Peyer's patch (tissue), 4 donors: ENCODE measurements at places on chromosomes 13 and 19.

DNA sequence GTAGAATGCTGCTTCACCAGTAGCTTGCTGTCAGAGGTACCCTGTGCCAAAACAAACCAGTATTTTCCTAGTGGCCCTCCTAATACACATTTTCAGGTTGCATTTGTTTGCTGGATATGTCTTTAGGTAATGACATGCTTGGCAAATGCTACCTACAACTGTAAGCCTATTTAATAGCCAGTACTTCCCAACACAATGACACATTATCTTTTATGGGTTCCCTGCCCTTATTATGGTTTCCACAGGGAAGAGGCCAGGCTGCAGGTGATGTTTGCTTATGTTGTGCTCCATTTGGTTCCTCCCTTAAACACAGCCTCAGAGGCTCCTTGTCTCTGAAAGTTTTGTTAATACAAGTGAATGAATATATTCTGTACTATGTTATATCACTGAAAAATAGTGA lies 24.7 kb downstream of the FRY start:
- no peak for DNase-seq

DNA sequence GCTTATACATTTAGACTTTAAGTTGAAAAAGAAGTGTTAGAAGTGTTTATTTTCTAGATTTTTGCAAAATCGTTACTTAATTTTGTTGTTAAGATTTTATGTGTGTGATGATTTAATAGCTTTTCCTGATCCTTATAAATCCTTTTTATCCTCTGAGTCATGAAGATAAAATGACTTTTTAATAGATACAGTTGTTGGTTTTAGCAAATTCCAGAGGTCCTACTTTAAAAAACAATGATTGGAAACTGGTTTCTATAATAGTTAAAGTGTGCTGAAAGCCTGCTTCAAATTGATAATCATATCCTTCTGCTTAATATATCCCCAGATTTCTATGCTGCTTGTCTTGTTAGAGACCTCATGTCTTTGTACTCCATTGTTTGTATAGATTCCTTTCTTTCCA lies 39.0 kb downstream of the RNASEH2B start:
- DNase-seq: no peak

- DNase-seq: no peak
Measured at GRCh38 chr19:48461651-48461981, 6.2 kb downstream of the KCNJ14 start.

DNA sequence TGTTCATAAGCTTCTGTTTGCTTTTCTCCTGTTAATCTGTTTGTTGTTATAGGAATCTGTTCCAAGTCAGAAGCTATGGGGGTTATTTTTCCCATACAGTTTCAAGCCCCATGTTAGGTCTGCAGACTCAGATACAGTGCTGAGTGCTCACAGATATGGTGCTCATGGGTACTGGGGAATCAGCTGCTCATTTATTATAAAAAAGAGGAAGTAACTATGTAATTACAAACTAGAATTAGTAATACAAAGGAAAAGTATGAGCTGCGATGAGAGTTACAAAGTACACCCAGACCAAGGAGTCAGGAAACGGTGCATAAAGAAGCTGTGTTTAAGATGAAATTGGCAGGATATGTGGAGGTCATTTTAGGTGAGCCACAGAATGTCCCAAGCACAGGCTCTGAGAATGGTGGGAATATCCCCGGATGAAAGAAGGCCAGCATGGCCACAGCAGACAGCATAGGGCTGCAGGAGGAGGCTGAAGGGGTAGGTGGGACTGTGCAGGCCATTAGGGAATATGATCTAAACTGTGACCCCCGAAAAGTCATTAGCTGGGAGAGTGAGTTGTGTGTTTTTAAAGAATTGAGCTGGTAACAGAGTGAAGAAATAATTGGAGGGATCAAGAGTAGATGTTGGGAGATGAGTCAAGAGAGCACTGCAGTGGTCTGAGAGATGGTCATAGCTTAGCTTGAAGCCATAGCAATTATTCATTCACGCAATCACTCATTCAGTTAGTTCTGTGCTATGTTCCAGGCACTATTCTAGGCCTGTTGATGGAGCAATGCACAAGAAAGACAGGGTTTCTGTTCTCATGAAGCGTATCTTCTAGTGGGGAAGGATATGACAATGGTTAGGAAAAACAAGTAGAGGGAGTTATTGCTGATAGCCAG lies 177.4 kb upstream of the UBL3 start:
- DNase-seq: no peak

GRCh38 chr13:95547531-95548167 lies 4.9 kb upstream of the CLDN10 start:
- DNase-seq: no peak

GRCh38 chr19:20333508-20333907 lies 166.5 kb downstream of the ZNF486 start:
- DNase-seq: no peak

GRCh38 chr13:46612267-46612666 lies 59.3 kb downstream of the LRCH1 start:
- DNase-seq: no peak
